PC-9 (cell line): ENCODE measurements at places on chromosomes 1 and 21.

- no peak overlapping the region for H3K4me3 ChIP-seq
- no peaks in the 10 kb centered on the region for H3K36me3 ChIP-seq
- no peaks in the 10 kb centered on the region for H3K27me3 ChIP-seq
- H3K4me1 ChIP-seq: peaks cover 17% of the 10 kb centered on the region
- no peak for DNase-seq
- H3K27ac ChIP-seq: no peak overlapping the region
These were observed 115.6 kb downstream of the CCDC185 start for GRCh38 chr1:223508796-223509195.

DNA sequence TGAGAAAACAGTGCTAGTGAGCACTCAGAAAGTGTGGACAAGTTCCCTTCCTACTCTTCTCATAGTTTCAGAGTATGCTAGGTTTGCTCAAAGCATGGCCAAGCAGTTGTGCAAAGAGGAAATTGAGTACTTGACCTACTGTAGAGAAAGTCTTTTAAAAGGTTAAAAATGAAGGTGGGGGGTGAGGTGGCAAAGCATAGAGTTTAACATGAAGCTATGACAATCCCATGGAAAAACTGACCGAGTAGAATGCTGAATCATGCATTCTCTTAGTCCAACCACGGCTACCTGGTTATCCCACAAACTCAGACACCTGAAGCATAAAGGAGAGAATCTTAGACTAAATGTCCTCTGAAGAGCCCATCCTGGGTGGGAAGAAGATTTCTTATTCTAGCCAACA is 79.9 kb downstream of the PTPN14 start:
- no peak overlapping the region for H3K27ac ChIP-seq
- H3K4me1 ChIP-seq: peaks cover 49% of the 10 kb centered on the region
- H3K36me3 ChIP-seq: no peaks in the 10 kb centered on the region

DNA sequence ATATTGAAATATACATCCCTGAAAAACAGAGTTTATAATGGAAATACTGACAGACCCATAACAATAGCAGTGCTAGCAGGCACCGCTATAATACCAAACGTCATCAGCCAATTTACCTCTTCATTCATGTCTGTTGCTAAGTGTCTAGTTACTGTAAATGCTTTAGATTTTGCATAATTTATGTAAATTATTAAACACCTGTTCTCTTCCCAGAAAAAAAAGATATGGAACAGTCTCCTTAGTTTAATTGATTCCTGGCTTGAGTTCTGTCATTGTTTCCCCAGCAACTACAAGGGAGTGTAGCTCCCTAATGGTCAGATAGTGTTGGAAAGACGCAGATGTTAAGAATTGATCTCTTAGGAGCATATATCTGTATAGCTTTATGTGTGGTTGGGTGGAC is 817.9 kb upstream of the ADGRL2 start:
- H3K27me3 ChIP-seq: no peaks in the 10 kb centered on the region
- DNase-seq: no peak
- no peaks in the 10 kb centered on the region for H3K4me1 ChIP-seq
- H3K36me3 ChIP-seq: no peaks in the 10 kb centered on the region
- H3K4me3 ChIP-seq: no peak overlapping the region
- no peak overlapping the region for H3K27ac ChIP-seq

GRCh38 chr21:40754466-40754865 is 92.5 kb downstream of the DSCAM start:
- H3K36me3 ChIP-seq: no peaks in the 10 kb centered on the region
- 0 out of 2 replicates have a peak, but pooled peaks cover 3% of the 10 kb centered on the region for H3K27me3 ChIP-seq
- DNase-seq: no peak
- H3K27ac ChIP-seq: no peak overlapping the region
- H3K4me1 ChIP-seq: no peaks in the 10 kb centered on the region
- no peak overlapping the region for H3K4me3 ChIP-seq

GRCh38 chr1:78040484-78041089 is 5.2 kb upstream of the GIPC2 start:
- no peaks in the 10 kb centered on the region for H3K4me1 ChIP-seq
- H3K36me3 ChIP-seq: no peaks in the 10 kb centered on the region
- H3K27me3 ChIP-seq: no peaks in the 10 kb centered on the region
- no peak overlapping the region for H3K4me3 ChIP-seq
- no peak for DNase-seq

- H3K27me3 ChIP-seq: peaks cover 75% of the 10 kb centered on the region
- H3K4me1 ChIP-seq: no peaks in the 10 kb centered on the region
- H3K36me3 ChIP-seq: no peaks in the 10 kb centered on the region
- no peak overlapping the region for H3K4me3 ChIP-seq
These were observed 26.1 kb downstream of the TRPM2 start for GRCh38 chr21:44379515-44379848.

DNA sequence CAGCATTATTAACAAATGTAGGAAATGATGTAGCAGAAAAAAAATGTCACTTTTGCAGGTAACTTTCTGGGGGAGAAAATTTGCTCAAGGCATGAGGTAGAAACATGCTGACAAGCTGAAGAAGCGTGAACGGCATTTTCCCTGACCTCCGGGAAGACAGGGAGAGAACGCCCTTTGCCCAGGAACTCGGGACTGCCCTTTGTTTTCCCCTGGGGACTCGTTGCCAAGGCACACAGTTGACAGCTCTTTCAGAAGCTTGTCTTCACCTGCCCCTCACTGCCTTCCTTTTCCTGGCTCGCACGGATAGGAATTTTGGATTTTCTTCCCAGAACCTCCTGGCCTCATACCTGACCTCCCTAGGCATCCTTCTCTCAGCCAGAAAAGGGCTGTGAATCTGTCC is 52.7 kb upstream of the COA6 start:
- no peaks in the 10 kb centered on the region for H3K27me3 ChIP-seq
- no peak overlapping the region for H3K4me3 ChIP-seq
- no peaks in the 10 kb centered on the region for H3K36me3 ChIP-seq
- H3K4me1 ChIP-seq: peaks cover 4% of the 10 kb centered on the region
